ENCODE measurements at places on chromosomes 16 and 17.

GRCh38 chr16:31214708-31215286 is 878 bp downstream of the TRIM72 start:
- no peak for DNase-seq

DNA sequence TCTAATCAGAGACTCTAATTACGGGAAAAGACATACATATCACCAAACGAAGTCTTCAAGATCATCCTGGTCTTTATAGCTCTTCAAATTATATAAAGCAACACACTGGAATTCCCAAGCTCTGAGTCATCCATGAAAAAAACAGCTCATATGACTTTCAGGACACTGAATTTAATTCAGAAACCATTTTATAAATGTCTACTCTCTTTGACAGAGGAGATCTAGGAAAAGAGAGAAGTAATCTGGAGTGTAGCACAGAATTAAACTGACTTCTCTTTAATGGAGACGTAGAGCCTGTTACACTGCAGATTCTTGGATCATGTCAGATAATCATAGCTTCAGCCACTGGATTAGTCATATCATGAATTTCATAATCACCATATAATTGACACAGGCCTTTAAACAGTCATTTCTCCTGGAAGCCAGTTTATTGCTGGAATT is 86.8 kb upstream of the WSB1 start:
- DNase-seq: no peak

DNA sequence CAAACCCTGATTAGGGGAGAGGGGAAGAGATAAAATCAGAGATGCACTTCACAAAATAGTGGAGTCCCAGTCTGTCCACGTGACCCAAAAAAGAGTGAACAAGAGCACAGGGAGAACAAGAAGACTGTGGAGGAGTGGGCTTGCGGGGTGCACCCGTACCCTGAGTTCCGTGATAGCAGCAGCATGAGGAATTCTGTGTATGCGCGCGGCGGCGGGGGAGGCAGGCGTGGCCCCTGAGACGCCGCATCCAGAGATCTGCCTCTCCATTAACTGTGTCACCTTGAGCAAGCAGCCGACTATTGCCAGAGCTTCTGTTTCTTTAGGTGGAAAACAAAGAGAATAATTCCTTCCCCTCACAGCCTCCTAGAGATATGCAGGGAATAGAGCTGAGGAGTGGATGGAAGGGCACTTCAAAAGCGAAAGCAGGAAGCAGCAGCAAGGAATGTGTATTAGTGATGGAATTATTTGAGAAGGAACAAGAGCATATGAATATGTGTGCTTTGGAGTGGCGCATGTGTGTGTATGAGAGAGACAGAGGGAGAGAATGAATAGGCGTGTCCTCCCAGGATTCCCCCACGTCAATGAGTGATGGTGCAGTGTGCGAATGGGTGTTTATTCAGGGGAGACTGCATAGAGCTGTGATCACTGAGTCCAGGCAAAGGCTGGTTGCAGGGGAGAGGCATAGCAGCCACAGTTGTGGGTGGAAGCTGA is 10.4 kb upstream of the SOX9 start:
- no peak for DNase-seq

DNA sequence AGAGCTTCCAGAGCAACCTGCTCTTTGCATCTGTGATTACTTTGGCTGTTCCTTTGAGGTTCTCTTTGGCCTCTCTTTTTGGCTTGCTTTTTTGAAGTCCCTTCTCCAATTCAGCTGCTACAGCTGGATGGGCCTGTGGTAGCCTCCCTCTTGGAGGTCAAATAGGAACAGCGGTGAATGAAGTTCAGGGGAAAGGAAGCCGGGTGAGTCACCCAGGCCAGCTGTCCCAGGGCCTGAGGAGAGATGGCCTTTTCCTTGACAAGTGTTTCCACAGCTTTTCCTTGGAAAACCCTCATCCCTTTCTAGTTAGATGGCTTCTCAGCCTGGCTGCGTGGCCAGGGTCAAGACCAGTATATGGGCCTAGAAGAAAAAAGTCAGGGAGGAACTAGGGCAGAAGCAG is 103.1 kb downstream of the STX8 start:
- no peak for DNase-seq

- no peak for DNase-seq
These were observed 269.8 kb upstream of the MYOCD start for GRCh38 chr17:12395733-12396354.

DNA sequence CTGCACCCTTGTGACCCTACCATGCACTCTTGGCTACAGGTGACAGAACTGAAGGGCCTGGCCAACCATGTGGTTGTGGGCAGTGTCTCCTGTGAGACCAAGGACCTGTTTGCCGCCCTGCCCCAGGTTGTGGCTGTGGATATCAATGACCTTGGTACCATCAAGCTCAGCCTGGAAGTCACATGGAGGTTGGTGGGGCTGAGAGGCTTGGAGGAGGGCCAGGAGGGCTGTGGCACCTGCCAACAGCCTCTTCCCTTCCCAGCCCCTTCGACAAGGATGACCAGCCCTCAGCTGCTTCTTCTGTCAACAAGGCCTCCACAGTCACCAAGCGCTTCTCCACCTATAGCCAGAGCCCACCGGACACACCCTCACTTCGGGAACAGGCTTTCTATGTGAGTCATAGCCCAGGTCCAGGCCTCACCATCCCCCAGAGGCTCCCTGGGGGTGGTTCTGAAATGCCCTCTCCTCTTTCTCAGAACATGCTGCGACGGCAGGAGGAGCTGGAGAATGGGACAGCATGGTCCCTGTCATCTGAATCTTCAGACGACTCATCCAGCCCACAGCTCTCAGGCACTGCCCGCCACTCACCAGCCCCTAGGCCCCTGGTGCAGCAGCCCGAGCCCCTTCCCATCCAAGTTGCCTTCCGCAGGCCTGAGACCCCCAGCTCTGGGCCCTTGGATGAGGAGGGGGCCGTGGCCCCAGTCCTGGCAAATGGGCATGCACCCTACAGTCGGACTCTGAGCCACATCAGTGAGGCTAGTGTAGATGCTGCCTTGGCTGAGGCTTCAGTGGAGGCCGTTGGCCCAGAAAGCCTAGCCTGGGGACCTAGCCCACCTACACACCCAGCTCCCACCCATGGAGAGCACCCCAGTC is 13.0 kb downstream of the RIPOR1 start:
- DNase-seq: no peak
